ENCODE measurements at places on chromosomes 3 and 15.

DNA sequence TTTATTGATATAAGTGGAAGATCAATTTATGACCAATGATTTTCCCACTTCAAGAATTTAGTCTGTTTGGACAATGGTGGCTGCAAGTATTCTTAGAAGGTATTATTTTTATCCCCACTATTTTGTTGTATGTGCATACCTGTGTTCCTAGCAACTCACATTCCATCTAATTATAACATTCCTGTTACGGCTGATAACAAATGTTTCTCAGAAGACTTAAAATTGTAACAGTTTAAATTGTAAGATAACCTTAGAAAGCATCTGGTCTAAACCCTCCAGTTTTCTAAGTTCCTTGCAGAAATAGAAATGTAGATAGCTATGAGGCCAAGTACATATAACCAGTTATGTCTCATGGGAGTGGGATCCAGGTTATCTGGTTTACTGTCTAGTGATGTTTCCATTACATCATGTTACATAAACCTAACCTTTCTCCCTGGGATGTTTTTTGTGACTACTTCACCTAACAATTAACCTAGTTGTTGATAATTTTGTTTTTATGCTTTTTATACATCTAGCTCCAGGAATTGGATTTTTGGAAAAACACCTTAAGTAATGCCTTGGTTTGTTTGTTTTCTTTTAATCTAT is 11.1 kb upstream of the MFN1 start:
- DNase-seq, result no peak

- no peak for DNase-seq
These were observed 81.5 kb downstream of the CPN2 start for GRCh38 chr3:194269610-194270145.

GRCh38 chr15:96325541-96326327 is 4.8 kb upstream of the NR2F2 start:
- no peak for DNase-seq

- DNase-seq, result no peak
These were observed 263.0 kb downstream of the TLE3 start for GRCh38 chr15:69834761-69835160.

GRCh38 chr3:16484216-16484615 is 29.3 kb downstream of the RFTN1 start:
- no peak for DNase-seq

DNA sequence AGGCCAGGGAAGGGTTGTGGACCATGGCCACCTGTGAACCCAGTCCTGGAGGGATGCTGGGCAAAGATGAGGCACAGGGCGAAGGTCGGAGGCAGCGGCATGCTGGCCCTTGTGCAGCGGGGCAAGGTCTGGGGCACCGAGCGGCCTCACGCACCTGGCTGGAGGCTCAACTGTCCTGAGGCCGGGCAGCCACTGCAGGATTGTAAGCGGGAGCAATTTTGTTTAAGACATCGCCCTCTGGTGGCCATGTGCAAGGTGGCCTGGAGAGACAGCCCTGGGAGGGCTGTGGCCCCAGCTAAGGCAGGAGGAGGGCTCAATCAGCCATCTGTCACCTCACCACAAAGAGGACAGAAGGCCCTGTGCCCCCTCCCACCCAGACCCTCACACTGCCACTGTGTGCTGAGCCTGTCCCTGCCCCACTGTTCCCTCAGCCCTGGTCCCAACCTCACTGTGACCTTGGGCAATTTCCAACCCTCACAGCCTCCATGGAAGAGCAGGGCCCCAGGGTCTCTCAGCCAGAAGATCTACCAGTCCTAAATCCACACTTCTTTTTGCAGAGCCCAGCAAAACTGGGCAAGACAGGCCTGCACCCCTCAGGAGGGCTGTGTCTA is 46.2 kb downstream of the TPRA1 start:
- peak; percentile 43 for DNase-seq

DNA sequence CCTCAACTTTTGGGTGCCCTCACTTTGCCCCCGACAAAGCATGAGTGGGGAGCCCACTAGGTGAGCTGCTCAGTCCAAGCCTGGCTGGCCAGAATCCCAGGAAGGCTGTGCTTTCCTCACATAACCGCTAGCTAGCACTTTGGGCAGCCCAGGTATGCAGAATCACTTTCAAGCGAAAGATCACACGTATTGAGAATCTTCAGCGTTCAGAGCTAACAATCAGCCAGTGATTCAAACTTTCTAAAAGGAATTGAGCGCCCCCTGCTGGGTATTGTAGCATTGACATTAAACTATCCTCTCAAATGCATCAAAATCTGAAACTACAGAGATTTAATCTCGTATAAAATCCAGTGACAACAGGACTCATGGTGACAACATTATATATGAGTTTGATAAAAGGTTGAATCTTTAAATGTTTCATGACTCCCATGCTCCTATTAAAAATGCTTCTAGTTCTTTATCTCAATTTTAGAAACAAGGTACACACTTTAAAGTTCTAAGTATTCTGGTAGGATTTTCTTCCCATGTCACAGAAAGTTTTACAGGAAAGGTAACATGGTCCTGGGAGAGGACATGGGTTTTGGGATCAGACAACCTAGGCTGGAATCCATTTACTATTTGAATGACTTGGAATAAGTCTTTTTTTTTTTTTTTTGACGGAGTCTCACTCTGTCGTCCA is 11.8 kb downstream of the ANAPC13 start:
- DNase-seq, result peak; percentile 47

Measured in activated T-helper 1 cell treated with anti-CD3 and anti-CD28 coated beads, Interleukin-2, amount 50 U/mL, for 16 hours (primary cell).